Fibroblast of skin of abdomen (primary cell): ENCODE measurements at places on chromosomes 12 and 14.

- DNase-seq: no peak
Measured at GRCh38 chr14:100279563-100279962, 26.7 kb downstream of the SLC25A29 start.

- no peak for DNase-seq
Measured at GRCh38 chr14:62894736-62895135, 150.5 kb downstream of the KCNH5 start.

- DNase-seq: no peak
Measured at GRCh38 chr12:67881565-67881964, 107.7 kb upstream of the IFNG-AS1 start.

GRCh38 chr12:77572371-77572770 lies 258.3 kb upstream of the NAV3 start:
- DNase-seq: no peak

DNA sequence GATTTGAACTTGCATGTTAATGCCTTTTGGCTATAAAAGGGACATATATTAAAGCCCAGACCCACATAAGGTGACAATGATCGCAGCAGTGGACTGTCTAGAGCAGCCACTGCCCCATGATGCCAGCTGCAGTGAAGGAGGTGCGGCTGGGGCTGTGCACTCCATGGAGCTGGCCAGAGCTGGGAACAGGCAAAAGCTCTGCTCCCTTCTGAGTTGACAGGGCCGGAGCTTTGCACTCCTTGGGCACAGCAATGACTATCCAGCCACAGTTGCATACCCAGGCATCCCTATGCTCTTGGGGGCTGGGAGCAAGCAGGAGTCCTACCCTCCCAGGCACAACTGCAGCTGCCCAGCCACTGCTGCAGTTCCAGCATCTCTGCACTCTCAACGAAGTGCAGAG lies 50.2 kb downstream of the EGLN3 start:
- no peak for DNase-seq

DNA sequence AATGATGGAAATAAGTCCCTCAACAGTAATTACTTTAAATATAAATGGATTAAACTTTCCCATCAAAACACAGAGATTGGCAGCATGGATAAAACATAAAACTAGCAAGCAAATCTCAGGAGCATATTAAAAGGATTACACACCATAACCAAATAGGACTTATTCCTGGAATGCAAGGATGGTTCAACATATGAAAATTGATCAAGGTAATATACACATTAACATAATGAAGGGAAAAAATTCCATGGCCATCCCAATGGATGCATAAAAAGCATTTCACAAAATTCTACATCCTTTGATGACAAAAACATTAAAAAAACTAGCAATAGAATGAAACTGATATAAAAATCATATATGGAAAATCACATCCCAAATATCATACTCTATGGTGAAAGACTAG lies 13.6 kb downstream of the CACNA2D4 start:
- DNase-seq: no peak

- no peak for DNase-seq
Measured at GRCh38 chr12:91496337-91496736, 313.7 kb upstream of the DCN start.

- DNase-seq: no peak
Measured at GRCh38 chr12:83739607-83740006, 1052.9 kb downstream of the TMTC2 start.

GRCh38 chr12:22228022-22228875 lies 106.3 kb downstream of the ST8SIA1 start:
- peak; percentile 44 for DNase-seq

DNA sequence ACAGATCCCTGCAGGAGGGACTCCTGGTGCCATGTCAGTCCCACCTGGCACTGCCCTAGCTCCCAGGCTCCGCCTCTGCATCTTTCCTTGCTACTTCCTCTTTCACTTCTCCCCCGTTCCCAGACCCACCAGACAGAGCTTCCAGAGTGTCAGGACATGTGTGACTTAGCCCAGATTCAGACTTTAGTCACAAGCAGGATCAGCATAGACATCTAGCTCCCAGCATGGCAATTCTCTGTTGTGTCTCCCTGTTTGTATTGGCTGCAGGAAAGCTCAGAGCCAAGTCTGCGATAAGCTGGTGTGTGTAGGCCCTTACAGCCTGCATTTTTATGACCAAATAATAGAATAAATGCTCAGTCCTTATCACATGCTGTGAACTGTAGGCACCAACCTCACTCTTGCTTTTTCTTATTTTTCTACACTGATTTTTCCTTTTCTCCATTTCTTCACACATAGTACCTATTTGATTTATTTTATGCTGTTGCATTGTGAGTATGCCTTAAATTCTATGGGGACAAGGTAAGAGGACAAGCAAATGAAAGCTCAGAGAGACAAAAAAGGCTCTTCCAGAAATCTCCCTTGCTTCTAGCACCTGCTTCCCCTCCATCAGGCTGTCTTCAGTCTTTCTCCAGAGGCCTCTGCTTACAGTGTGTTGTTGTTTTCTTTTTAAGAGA lies 5.9 kb downstream of the DHRS2 start:
- DNase-seq: no peak

DNA sequence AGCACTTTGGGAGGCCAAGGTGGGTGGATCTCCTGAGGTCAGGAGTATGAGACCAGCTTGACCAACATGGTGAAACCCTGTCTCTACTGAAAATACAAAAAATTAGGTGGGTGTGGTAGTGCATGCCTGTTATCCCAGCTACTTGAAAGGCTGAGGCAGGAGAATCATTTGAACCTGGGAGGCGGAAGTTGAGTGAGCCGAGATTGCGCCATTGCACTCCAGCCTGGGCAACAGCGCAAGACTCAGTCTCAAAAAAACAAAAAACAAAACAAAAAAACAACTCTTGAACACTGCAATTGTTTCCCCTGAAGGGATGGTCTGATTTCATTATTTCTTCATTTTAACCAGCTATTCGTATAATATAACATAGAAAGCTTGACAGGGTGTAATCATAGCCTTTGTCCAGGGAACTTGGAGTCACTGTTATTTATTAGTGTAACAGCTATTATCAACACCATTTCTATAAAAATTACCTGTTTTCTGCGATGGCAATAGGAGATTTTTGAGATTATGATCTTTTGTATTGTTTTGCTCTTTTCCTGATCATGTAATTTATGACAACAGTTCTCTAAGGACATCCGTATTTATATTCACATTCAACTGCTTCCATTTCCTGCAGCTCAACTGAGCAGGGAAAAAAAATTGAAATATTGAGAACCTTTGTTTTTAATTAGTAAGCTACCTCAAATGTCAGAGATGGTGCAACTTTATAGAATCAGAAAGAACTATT lies 94.7 kb downstream of the DIP2B start:
- DNase-seq: no peak

- DNase-seq: no peak
Measured at GRCh38 chr14:24075485-24076301, 4.3 kb downstream of the CPNE6 start.

GRCh38 chr12:132638541-132639408 lies 20.2 kb downstream of the P2RX2 start:
- peak; percentile 25 for DNase-seq

GRCh38 chr12:106079148-106079738 lies 59.5 kb downstream of the NUAK1 start:
- no peak for DNase-seq

DNA sequence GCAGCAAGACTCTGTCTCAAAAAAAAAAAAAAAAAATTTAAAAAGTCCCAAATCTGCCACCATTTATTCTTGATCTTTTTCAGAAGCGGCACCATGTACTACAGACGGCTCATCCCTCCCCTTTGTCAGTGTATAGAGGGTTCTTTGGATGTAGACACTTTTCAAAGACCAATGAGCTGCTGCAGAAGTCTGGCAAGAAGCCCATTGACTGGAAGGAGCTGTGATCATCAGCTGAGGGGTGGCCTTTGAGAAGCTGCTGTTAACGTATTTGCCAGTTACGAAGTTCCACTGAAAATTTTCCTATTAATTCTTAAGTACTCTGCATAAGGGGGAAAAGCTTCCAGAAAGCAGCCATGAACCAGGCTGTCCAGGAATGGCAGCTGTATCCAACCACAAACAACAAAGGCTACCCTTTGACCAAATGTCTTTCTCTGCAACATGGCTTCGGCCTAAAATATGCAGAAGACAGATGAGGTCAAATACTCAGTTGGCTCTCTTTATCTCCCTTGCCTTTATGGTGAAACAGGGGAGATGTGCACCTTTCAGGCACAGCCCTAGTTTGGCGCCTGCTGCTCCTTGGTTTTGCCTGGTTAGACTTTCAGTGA lies 6.5 kb upstream of the ACACB start:
- DNase-seq: no peak

DNA sequence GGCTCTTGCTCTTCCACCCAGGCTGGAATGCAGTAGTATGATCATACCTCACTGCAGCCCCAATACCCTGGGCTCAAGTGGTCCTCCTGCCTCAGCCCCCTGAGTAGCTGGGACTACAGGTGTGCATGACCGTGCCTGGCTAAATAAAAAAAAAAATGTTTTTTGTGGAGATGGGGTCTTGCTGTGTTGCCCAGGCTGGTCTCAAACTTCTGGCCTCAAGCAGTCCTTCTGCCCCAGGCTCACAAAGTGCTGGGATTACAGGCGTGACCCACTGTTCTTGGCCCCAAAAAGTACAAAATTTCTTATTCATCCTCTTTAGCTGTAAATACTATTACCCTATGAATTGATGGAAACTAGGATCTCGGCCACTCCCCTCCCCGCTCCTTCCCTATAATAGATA lies 14.7 kb downstream of the CGRRF1 start:
- DNase-seq: no peak

DNA sequence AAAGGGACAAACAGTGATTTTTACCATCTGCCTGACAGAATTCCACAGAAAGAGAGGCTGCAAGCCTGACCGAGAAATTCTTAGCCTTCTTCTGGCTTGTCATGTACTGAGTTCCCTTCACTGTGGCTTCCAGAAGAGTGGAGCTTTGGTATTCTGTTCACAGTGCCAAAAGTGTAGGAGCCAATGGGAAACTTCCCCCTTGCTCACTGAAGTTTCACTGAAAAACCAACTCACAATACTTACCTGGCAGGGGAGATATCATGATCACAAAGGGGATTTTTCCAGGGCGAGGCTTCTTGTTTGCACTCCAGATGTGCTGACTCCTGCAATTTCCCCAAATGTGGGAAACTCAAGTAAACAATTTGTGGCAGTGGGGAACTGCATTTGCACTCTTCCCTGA lies 31.7 kb upstream of the MMP19 start:
- DNase-seq: no peak

- no peak for DNase-seq
Measured at GRCh38 chr14:21723431-21724045, 49.9 kb upstream of the OR4E1 start.

DNA sequence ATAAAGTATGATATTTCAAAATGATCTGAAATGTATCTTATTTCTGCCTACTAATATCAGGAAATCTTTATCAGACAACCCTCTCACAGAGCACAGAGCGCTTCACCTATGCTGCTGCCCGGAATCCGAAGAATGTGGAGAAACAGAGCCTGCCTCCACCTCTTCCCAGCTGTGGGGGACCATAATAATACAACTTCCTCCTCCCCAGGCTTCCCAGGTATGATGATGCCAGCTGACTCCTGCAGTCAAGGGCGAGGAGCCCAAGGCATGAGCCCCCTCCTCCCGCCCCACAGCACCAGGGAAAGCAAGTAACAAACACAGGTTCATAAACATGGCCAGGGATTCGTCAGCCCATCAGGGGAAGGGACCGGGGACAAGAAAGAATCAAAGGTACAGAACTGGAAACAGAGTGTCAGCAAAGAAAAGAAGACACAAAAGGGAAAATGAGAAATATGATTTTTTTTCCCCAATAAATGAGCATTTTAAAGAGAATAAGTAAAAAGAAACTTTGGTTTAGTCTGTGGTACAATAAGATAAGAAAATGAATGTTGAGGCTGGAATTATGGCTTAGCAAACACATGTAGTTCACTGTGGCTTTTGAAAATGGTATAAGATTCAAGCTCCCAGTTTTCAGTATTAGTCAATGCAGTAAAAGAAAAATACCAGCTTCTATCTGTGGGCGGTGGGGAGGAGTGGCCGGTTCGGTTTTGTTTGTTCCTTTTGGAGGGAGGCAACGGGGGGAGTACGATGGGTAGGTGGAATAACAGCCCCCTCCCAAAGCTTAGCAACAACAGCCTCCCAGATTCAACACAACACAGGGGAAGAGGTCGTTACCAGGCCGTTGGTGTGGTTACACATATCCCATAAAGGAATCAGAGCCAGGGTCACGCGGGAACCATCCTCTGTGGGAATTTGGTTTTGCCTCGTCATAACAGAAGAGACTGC lies 68.3 kb downstream of the SETD3 start:
- no peak for DNase-seq

- no peak for DNase-seq
Measured at GRCh38 chr12:64097366-64098105, 124.6 kb downstream of the KICS2 start.

DNA sequence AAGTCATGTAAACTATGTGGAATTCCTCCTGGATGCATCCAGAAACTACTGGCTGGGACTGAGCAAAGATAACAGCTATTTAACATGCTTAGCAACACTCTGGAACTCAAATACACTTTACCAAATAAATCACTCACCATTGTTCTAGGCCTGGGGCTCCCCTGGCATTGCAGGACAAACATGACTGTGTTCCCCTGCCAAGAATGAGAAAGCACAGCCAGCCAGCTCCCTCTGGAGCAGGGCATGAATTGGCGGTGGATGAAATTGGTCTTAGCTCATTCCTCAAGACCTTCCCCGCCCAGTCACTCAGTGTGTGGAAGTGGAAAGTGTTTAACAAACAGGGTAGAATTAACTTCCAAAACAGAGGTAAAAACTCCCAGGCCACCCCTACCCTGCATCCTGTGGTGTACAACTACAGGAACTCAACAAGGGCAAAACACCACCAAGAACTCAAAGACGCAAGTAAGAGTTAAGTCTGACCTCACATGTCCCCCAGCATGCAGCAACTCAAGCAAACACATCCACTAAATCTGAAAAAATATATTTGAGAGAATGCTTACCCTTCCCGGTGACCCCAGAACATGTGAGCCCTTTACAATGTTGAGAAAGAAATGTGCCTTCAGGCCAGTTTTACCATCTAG lies 58.4 kb upstream of the BDKRB2 start:
- peak; percentile 76 for DNase-seq

- no peak for DNase-seq
Measured at GRCh38 chr12:110720516-110720915, 22.2 kb downstream of the PPP1CC start.

DNA sequence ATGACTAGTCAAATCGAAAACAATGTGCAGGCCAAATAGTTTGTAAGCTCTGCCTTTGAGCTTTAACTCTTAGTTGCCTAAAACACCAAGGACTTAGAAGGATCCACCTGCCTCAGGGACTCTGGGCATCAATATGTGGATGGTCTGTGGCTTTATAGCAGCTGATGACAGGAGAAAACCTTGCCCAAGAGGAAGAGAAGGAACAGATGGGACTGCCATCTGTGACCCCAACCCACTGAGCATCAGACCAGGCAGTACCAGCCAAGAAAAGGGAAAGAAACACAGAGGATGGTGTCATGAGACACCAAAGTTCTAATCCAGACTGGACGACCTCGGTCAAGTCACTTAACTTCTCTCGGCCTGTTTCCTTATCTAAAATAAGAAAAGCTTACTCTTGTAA lies 12.7 kb downstream of the TGFB3 start:
- no peak for DNase-seq

GRCh38 chr14:22929961-22930364 lies 787 bp upstream of the PRMT5 start:
- no peak for DNase-seq
